ENCODE measurements at places on chromosomes 4 and X.

GRCh38 chrX:16917120-16917519 is 29.3 kb upstream of the REPS2 start:
- no peak for DNase-seq

- no peak for DNase-seq
These were observed 29.2 kb downstream of the MAD2L1 start for GRCh38 chr4:120037411-120037810.

DNA sequence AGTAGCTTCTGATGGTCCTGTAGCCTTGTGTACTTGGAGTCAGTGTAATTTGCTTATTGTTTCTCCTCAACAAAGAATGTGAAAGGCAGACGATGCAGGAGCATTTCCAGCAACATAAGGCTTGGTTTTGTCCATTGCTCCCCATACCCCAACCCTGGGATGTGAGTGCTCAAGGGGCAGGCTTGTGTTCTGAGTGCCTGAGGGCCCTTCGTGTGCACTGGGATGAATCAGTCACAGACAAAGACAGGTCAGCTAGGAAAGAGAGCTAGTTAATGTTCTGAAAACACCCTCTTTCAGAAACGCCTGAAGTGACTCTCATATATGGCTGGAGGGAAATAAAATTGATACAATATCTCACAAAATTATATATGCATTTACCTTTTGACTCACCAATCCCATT is 59.1 kb downstream of the PRPS1 start:
- no peak for DNase-seq

DNA sequence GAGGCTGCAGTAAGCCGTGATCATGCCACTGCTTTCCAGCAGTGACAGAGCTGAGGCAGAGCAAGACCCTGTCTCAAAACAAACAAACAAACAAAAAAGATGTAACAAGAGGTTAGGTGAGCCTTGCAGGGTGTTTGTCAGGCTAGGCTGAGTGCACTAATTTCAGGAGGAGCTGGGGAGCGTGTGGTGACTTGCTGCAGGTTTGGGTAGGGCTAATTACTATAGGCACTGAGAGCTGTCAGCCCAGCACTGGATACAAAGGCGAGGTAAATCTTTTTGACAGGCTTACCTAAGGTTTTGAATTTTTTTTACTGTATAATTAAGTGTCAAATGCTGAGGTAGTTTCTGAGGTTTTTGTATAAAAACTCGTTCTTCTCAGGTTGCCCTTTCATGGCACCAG is 29.8 kb upstream of the SH3D19 start:
- no peak for DNase-seq

DNA sequence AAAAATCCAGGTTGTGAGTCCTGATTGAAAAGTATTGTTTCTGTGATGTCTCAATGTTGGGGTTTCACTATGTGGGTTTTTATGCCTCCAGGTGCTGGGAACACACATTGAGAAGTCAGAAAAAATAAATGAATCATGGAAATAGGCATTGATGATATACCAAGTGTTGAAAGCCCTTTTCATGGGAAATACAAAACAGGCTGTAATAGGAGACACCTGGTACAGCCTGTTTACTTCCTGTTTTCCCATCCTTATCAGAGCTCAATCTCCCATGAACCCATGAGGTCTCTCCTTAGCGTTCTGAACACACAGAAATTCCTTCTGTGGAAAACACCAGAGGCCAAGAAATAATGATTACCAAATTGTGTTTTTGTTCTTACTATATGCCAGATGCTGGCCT is 106.3 kb upstream of the BOD1L1 start:
- DNase-seq = no peak

- DNase-seq = no peak
These were observed 61.7 kb upstream of the GUCY1A1 start for GRCh38 chr4:155604718-155605626.

DNA sequence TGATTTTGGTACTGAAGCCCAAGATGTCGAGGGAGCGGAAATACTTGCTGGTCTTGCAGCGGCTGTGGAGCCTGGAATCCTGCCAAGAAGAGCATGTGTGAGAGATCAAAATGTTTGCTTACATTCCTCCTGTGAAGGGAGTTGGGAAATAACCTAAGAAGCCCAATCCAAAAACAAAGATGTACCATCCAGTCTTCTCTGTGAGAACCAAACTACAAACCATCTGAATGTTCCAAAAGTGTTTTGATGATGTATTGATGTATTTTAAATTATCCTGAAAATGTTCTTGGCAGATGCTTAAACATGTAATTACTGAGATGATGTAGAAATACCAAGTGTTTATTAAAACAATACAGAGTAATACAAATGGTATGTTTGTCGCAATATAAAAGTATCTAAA is 10.1 kb upstream of the ADH1A start:
- DNase-seq = no peak

DNA sequence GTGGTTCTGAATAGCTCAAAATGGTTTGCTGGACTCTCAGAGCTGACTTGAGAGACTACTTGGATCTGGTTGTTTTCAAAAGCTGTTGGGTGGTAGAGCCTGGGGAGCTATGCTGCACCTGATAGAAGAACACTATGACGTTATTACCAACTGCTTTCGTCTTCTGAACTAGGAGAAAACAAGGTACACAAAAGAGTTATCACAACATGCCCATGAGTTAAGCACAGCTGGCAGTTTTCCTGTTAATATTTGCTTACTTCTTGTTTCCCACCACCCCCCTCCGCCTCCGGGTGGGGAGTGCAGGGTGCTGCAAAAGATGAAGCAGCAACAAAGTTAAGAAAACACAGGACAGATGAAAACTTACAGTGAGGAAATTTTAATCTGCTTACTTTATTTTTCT is 69.1 kb downstream of the RASL11B start:
- DNase-seq = no peak

DNA sequence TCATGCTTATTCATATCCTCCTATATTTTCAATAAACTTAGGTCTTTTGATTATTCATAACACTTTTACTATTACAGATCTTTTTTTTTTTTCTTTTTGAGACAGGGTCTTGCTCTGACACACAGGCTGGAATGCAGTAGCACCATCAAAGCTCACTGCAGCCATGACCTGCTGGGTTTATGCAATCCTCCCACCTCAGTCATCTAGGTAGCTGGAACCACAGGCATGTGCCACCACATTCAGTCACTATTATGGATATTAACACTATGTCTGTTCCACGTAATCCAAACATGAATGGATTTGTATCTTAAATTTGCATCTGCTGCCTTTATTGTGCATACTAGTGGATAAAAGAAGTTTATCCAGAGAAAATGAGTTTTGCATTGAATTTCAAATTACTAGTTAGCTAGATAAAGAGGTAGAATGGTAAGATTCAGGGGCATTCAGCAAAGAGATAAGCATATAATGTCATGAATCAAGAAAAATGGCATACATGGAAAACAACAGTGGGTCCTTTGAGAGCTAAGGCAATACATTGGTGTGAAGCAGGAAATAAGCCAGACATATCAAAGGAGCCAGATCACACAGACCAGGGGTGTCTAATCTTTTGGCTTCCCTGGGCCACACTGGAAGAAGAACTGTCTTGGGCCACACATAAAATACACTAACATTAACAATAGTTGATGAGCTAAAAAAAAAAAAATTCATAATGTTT is 13.9 kb downstream of the ANAPC10 start:
- DNase-seq = no peak

- no peak for DNase-seq
These were observed 337.7 kb downstream of the BMPR1B start for GRCh38 chr4:95095348-95095974.

DNA sequence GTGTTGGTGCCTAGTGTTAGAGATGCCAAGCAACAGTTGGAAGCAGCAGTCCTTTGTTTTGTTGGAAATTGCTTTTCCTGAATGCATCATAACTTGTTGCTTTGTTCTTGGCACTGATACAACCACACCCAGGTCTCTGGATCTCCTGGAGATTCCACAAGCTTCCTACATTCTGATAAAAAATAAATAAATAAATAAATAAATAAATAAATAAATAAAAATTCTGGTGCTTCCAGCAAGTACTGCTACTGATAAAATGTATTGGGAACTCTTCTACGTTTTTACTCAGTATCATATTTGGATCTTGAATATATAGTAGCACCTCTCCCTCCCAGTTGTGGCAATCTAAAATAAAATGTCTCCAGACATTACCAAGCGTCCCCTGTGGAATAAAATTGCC is 62.7 kb upstream of the GRID2 start:
- DNase-seq = no peak

DNA sequence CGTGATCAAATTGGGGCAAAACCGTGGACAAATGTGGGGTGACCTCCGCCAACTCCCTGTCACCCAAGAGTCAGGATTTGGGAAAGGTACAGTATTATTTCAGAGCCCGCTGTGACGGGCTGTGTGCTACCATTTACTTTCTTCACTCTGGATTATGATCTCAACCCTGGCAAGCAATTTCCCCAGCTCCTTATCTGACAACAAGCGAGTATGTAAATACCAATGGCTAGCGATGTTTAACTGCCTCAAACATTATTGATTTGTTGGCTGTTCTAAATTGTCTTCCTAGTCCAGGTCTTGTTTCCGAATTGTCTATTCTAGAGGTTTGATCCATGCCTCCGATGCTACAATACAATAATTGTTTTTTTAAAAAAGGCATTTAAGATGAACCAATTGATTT is 17.7 kb upstream of the PITX2 start:
- no peak for DNase-seq

All from stimulated activated CD4-positive, alpha-beta T cell treated with anti-CD3 and anti-CD28 coated beads, Interleukin-12 subunit alpha, Interleukin-12 subunit beta, amount 100 ng/mL, for 4 hours (primary cell).